HuH-7 (cell line): ENCODE measurements at places on chromosomes 16 and 17.

DNA sequence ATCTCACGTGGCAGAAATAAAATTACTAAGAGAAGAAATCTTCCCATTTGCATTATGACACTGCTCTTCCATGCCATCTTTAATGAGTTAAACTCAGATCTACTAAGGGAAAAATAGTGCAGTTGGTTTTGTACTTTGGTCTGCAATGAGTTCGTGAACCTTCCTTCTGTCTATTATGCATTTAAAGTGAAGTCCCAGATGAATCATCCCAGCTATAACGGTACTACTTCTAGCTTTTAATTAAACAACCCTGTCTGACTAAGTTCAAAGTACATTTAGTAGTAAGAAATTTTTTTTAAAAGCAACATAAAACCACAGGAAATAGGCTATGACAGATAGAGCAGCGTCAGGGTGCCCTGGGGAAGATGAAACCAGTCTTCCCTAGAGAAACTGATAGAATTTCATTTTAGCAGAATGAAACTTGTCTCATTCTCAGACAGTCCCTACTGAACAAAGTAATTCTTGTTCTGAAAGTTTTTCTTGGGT lies 1.8 kb downstream of the TMIGD1 start:
- no peak for DNase-seq

DNA sequence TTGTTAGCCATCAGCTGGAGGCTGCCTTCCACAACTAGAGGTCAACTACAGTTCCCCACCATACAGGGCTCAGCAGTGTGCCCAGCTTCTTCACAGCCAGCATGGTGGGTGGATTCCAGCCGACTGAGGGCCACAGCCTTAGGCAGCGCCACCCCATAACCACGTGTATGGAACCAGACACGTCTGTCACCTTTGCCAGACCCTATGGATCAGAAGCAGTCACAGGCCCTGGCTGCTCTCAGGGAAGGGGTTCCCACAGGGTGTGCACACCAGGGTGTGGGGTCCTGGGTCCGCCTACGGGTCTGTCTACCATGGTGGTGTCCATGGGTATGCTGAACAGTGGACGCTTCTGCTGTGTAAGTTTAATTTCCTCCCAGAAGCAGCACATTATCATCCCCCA lies 265.0 kb upstream of the FOXF1 start:
- no peak for DNase-seq

GRCh38 chr16:65409510-65409909 lies 287.6 kb upstream of the CDH11 start:
- no peak for DNase-seq

DNA sequence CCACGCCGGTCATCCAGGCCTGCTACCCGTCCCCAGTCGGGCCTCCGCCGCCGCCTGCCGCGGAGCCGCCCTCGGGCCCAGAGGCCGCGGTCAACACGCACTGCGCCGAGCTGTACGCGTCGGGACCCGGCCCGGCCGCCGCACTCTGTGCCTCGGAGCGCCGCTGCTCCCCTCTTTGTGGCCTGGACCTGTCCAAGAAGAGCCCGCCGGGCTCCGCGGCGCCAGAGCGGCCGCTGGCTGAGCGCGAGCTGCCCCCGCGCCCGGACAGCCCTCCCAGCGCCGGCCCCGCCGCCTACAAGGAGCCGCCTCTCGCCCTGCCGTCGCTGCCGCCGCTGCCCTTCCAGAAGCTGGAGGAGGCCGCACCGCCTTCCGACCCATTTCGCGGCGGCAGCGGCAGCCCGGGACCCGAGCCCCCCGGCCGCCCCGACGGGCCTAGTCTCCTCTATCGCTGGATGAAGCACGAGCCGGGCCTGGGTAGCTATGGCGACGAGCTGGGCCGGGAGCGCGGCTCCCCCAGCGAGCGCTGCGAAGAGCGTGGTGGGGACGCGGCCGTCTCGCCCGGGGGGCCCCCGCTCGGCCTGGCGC lies 2.4 kb downstream of the HIC1 start:
- no peak for DNase-seq

- no peak for DNase-seq
Observed at GRCh38 chr16:29702269-29702668, 23.3 kb downstream of the QPRT start.

DNA sequence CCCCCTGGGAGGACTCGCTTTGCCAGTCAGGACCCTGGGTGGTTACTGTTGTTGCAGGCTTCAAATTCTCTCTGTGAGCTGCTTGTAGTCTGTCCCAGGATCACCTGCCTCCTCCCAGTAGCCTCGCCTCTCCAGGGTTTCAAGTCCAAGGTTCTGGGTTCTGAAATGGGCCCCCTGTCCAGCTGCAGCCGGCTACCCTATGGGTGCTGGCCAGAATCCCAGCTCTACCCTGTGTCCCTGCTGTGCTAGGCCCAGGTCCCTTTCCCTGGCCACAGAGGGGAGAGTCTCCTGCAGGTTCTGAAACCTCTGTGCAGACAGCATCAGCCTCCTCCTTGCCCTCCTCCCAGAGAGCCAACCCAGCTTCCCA lies 21.4 kb downstream of the UNC13D start:
- DNase-seq, result no peak

DNA sequence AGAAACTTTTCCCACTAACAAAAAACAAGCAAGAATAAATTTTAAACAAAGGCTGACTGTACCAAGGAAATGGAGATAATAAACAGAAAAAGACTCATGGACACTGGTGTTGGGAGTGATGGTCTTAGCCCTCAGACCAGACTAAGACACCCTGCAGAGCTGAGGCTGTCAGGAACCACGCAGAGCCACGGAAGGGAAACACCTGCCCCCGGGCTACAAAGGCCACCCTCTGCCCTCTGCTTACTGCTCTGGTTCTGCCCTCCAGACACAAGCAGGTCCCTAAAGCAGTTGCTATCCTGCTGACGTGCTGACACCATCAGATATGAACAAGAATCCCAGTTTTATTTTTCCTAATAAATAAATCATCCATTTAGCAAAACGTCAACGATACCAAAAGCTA lies 80.0 kb downstream of the ANKRD11 start:
- DNase-seq, result no peak

- no peak for DNase-seq
Observed at GRCh38 chr17:733743-734142, 1.3 kb downstream of the TLCD3A start.

- DNase-seq, result no peak
Observed at GRCh38 chr17:6711681-6712057, 1.5 kb downstream of the SLC13A5 start.

DNA sequence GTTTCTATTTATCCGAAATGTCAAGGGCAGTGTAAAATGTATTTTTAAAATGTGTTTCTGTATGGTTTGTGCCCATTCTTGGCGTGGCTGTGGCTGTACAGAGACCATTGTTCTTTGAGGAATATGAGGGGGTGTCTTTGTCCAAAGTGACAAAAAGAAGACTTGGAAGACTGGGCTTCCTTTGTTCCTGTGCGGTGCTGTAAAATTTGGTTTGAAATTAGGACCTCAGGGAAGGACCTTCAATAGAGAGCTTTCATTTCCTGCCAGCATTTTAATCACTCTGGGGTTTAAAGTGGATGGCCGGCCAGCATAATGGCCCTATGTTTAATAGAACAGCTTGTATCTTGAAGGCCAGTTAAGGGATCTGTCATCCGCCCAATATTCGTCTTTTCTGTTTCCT lies 190.1 kb upstream of the TBX2 start:
- no peak for DNase-seq

- no peak for DNase-seq
Observed at GRCh38 chr17:9763643-9764042, 27.7 kb downstream of the DHRS7C start.

- no peak for DNase-seq
Observed at GRCh38 chr16:58411736-58412614, 19.7 kb downstream of the GINS3 start.

- no peak for DNase-seq
Observed at GRCh38 chr16:2438121-2438520, 8.9 kb downstream of the CCNF start.

DNA sequence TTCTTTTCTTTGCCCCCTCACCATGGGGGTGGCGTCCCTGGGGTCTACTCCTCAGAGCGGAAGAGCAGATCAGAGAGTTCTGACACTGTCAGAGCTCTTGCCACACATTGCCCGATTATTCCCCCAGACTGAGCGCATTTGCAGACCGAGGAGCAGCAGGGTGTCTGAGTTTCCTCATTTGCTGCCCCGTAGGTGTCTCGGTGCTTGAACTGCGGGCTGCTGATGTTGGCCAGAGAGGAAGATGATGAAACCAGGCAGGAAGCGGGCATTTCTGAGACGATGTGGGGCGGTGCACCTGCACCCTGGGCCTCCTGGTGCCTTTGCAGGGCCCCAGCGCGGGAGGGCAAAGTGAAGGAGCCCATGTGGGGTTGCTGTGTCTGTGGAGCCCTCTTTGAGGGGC lies 55.2 kb downstream of the ARSG start:
- DNase-seq, result no peak

DNA sequence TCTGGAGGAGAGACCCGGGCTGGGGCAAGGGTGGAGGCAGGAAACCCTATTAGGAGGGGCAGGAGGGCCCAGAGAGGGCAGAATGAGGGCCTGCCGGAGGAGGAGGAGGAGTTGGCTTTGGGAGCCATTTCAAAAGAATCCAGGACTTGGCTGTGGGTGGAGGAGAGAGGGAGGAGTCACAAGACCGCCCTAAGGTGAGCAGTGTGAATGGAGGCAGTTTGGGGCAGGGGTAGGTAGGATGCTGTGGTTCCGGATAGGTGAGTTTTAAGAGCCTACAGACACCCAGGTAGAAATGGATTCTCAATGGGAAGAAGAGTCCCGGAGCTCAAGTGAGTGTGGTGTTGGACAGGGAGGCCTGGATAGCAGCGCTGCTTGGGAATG lies 80.3 kb downstream of the ARHGAP23 start:
- DNase-seq, result no peak

GRCh38 chr17:28645576-28645939 lies 600 bp upstream of the BLTP2 start:
- DNase-seq, result no peak

DNA sequence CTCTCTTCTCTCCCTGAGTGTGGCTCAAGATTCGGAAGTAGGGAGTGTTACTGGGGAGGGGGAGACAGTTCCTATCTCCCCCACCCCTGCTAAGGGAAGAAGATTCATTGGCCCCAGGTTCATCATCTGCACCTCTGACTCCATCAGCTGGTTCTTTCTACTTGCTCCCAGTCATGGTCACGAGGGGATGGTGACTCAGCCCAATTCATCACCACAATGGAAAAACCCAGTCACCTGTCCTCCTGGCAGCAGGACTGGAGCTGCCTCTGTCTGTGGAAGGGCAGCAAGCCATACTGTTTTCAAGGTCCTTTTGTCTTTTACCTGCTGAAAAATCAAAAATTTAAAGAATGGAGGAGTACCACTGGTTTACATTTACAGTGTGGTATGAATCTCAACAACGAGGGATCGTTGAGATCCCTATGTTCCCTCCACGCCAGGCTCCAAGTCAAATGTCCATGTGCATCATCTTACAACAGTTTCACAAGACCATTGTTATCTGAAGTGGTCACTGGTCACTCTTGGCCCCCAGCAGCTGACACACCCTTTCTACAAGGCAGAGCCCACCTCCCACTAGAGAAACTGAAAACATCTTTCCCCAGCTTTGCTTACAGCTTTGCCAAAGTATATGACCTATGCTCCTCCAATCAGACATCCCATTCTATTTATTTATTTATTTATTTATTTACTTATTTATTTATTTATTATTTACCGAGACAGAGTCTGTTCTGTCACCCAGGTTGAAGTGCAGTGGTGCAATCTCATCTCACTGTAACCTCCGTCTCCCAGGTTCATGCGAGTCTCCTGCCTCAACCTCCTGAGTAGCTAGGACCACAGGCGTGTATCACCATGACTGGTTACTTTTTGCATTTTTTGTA lies 40.4 kb upstream of the NDRG4 start:
- DNase-seq, result no peak

GRCh38 chr17:40658396-40658795 lies 6.6 kb downstream of the KRT222 start:
- DNase-seq, result no peak

- DNase-seq, result no peak
Observed at GRCh38 chr17:51901242-51901641, 257.3 kb downstream of the CA10 start.

- DNase-seq, result peak; percentile 63
Observed at GRCh38 chr17:7114875-7115614, 423 bp upstream of the ASGR2 start.

DNA sequence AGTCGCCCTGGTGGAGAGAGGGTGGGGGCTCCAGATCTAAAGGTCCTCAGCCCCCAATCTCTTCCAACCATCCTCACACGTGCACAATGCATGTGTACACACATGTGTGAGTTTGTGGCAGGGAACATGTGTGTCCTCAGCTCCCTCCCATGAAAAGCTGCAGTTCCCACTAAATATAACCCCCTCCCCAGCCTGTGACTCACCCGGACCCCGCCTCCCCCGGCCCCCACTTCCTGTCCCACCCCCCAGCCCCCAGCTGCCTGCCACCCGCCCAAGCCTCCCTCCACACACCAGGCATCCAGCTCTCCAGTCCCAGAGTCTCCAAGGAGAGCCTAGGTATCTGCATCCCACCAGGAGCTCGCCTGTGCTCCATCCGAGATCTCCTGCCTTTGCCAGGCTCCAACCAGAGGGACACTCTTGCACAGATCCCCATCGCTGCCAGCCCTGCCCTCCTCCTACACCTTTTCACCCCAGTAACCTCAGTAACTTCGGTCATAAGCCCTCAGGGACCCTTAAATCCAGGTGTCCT lies 3.9 kb downstream of the DLG4 start:
- DNase-seq, result no peak

DNA sequence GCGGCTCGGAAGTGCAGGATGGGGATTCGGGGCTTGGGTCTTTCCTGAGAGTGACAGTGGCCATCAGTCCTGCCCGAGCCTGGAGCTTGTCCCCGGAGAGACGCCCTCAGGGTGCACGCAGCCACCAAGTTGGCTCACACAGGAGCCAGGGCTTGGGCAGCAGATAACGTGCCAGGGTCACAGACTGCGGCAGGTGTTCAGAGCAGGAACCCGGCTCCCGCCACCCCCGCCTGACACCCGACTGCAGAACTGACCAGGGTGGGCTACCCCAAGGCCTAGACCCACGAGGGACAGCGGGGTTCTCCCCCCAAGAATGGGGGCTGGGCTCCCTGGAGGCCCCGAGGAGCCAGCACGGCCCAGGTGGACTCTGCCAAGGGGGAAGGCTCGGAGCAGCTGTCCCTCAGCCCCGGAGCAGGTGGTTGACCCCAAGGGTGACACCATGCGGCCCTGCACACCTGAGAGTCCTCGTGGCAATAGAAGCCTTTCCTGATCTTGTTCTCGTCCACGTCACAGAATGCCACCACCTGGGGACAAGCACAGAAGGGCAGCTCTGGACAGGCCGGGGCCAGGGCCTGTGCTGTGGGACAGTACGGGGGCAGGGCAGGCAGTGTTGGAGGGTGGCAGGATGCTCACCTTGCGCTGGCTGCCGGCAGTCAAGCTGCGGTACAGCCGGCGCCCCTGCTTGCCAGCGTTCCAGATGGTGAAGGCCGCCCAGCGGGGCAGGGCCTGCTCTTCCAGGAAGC lies 117.1 kb upstream of the ZNF750 start:
- no peak for DNase-seq

GRCh38 chr17:17950806-17951205 lies 21.4 kb downstream of the TOM1L2 start:
- DNase-seq, result no peak

- DNase-seq, result no peak
Observed at GRCh38 chr16:26992666-26993349, 73.9 kb upstream of the C16orf82 start.

GRCh38 chr16:4253394-4254150 lies 11.7 kb upstream of the SRL start:
- peak; percentile 93 for DNase-seq

GRCh38 chr16:69483611-69484010 lies 59.2 kb downstream of the CYB5B start:
- no peak for DNase-seq
